ENCODE measurements at places on chromosomes 1 and 21.

GRCh38 chr1:50981741-50982140 lies 11.7 kb downstream of the CDKN2C start:
- DNase-seq = no peak

DNA sequence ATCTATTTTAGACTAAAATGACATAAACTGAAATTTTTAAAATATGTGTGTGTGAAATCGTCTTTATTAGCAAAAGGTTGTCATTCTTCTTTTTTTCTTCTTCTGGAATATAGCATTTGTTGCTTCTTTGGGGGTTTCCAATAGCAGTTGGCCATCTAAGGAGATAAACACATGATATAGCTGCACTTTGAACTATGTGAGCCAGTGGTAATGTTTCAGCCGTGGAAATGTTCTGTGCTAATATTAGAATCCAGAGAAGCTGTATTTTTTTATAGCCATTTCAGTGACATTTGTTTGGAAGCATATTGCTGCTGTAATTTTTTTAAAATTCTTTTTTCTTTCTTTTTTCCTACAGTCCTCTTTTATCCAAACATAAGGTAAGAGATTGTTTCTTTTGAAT lies 75.1 kb downstream of the CNST start:
- DNase-seq = no peak

DNA sequence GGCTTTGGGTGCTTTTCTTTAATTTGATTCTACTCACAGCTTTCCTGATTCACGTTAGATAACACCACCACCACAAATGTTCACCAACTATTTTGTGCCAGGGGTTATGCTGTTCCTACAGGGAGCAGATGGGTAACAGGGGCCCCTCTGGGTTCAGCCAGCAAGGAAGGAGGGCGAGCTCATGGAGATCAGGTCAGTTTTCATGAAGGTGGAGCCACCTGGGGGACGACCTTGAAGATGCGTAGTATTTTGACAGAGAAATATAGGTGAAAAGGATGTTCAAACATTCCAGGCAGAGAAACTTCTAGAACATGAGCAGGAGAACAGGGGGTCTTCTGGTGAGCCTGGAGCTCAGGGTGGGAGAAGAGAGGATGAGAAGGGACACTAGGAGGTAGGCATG lies 28.9 kb downstream of the KIAA0040 start:
- no peak for DNase-seq

DNA sequence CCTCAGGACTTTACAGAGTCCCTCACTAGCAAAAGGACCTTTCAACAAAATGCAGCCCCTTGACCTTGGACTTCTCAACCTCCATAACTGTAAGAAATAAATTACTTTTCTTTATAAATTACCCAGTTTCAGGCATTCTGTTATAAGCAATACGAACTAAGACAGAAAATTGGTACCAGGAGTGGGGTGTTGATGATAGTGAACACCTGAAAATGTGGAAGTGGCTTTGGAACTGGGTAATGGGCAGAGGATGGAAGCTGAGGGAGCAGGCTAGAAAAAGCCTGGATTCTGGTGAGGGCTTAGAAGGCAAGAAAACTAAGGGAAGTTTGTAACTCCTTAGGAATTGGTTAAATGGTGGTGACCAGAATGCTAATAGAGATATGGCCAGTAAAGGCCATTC lies 46.8 kb downstream of the DSCAM start:
- no peak for DNase-seq

DNA sequence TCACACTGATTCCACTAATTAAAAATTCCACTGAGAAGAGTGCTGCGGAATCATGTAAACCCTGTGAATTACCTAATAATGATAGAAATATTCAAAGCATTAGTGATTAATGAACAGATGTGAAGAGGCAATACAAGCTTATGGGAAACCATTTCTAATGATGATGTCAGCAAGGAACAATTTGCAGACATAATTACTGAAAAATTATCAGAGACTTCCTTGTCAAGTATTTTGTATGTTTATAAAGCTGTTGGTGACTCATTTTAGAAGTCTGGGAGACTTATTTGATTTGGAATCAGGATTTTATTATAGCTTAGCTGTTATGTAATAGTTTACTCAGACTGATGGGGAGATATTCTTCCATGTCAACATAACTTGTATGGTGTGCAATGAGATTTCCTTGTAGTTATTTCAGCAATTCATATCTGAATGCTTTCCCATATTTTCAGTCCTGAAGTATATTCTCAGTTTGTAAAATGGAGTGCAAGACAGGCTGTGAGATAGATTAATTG lies 135.5 kb downstream of the TGFB2 start:
- DNase-seq = no peak

- peak; percentile 44 for DNase-seq
Measured at GRCh38 chr1:244705261-244706234, 52.6 kb downstream of the DESI2 start.

Data from left ventricle myocardium superior (tissue), 1 donor.